ENCODE measurements at places on chromosomes 2 and 18. TPM values are rescaled to one million over a fixed set of nuclear protein-coding genes. Genes with fewer than 3 reads are reported as not detected.

- DNase-seq = no peak
Measured at GRCh38 chr2:237752761-237753165, 45.8 kb upstream of the RBM44 start.

- no peak for DNase-seq
Measured at GRCh38 chr2:10740226-10740625, 18.8 kb downstream of the ATP6V1C2 start.

DNA sequence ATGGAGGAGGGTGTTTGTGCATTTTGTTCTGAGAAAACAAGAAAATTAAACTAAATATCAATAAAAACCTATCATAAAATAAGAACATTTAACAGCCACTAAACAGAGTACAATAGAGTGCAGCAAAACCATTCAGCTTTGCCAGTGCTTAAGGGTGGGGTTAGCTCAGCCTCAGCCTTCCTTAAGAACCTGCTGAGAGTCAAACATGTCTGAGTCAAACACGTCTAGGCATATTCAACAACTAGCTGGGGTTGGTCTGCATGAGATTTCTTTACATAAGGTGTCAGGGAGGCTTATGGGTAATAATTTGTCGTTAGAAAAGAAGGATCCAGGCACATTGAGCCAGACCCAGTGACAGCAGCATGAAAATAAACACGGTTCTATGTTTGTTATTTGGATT lies 298.2 kb downstream of the SP3 start:
- no peak for DNase-seq

DNA sequence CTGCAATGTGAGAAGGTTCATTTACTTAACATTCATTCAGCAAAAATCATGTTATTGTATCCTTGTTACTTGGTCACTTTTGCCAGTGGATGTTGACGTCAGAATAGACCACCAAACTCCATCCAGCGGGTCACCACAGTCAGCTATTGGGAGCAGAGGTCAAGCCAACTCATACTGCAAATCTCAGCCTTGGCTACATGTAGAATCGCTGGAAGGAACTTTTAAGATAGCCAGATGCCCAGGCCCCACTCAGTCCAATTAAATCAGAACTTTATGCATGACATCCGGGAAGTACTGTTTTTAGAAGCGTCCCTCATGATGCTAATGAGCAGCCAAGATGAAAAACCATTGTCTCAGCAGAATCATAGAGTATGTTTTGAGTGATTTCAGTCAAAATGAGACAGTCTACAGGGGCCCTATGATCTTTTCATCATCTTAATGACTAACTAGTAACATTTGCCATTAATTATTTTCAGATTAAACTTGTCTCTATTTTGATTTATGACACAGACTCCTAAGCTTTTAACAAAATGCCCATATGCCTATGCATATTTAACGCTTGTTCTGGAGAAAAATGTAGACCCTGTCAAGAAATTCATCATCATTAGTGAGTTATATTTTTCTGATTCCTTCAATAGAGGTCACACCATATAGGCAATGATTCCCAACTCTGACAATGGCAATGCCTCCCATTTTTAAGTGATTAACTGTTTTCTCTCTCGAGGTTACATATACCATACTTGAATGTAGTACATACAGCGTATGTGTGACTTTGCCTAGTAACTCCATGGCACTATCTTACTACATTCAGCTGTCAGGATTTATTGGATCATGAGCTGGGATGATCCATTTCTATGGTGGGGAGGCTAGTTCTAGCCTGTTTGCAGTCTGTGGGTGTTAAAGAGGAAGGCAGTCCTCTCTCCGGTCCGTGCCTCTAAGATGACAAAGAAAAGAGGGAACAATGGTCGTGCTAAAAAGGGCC lies 63.7 kb upstream of the CCBE1 start:
- no peak for DNase-seq

GRCh38 chr2:206721256-206721920 lies 3.2 kb upstream of the DYTN start:
- DNase-seq = no peak

DNA sequence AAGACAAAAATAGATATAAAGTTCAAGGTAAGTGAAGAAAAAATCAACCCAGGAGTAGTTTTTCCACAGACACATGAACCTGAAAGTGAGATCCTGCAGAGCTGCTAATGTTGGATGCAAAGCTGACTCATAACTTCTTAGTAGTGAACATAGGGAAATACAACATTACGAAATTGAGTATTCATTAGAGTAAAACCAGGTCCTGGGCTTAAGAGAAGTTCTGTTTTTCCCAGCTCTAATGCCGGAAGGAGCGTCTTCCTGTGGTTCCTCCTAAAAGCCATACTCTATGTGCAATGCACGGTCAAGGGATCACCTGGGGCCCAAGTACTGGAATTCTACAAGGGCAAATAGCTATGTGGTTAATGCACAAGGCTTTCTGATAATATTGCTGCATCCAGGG lies 141.7 kb downstream of the RBMS1 start:
- no peak for DNase-seq

- DNase-seq = no peak
Measured at GRCh38 chr2:187627153-187627552, 72.9 kb upstream of the TFPI start.

DNA sequence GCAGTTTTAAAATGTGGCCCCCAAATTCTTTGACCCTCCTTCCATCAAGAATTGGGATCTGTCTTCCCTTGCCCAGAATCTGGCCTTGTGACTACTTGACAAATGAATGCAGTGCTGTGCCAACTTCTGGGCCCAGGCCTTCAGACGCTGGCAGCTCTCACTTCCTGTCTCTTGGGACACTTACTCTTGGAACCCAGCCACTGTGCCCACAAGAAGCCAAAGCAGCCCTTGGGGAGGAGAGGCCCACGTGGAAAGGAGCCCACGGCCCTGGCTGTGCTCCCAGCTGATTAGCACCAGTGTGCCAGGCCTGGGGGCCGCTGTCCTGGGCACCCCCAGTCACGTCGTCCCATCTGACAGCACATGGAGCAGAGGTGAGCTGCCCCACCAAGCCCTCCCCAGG lies 56.6 kb downstream of the RPL37A start:
- no peak for DNase-seq

GRCh38 chr2:24985511-24985910 lies 13.8 kb upstream of the DNAJC27 start:
- no peak for DNase-seq

DNA sequence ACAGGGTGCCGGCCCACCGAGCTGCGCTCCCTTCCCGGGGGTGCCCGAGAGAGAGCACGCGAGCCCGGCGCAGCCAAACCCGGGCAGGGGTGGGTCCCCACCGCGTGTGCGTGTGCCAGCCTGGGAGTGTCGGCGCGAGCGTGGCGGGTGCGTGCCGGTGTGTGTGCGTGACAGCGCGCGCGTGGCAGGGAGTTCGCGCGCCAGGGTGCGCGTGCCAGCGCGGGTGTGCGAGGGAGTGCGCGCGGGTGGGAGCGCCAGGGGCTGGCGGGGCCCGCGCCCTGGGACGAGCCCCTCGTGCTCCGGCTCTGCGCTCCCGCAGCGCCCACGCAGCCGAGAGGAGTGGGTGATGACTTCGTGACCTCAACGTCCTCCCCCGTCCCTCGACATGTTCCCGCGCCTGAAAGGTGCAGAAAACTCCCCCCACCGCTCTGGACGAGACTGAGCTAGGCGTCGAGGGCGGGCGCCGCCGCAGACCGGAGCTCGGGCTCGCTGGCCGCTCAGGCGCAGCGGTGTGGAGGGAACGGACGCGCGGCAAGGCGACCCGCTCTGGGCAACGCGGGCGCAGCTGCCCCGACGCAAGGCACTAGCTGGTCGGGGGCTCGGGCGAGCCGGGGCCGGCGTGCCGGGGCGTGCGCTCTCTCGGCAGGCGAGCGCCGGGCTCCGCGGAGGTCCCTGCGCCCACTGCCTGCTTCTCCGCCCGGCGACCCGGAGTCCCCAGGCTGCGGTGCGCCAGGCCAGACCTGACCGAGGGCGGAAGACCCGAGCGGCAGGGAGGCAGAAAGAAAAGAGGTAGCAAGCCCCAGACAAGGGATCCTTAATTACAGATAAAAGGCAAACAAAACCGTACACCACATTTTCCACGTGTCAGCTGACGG lies 582.8 kb downstream of the ZEB2 start:
- DNase-seq = no peak

DNA sequence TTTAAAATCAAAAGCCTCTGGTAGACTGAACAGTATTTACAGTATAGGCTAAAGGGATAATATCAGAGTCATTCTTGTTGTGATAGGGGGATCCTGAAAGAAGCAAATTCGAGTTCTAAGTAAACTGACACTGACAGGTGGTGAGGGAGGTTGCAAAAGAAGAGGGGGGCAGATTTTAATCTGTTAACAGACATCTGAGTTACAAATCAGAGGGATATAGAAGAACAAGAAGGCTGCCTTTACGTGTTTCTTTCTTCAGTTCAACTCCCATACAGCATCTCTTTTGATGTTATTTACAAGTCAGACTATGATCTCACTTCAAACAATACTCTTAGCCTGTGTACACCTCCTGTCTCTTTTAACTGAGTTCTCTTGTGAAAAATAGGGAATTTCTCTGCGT lies 16.3 kb upstream of the ITGA4 start:
- no peak for DNase-seq

DNA sequence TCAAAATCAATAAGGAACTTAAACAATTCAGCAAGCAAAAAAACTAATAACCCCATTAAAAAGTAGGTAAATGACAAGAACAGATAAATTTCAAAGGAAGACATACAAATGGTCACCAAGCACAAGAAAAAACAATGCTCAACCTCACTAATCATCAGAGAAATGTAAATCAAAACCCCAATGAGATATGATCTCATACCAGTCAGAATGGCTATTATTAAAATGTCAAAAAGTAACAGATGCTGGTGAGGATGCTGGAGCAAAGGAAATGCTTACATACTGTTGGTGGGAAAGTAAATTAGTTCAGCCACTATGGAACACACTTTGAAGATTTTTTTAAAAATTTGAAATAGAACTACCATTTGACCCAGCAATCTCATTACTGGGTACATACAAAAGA lies 538.0 kb downstream of the TMX3 start:
- no peak for DNase-seq

DNA sequence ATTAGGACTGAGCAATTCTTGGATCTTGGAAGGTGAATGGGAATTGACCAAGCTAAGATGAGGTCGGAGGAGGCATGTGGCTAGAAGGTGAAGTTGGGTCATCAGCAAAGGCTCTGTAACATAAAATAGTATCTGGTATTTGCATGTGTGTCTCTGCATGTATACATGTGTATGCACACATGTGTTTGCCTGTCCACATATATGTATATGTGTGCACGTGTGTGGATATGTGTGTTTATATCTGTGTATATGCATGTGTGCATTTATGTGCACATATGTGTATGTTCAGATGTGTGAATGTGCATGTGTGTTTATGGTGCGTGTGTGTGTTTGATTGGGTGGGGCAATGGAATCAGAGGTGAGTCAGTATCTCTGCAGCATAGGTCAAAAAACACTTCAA lies 664.3 kb downstream of the CNTNAP5 start:
- no peak for DNase-seq

DNA sequence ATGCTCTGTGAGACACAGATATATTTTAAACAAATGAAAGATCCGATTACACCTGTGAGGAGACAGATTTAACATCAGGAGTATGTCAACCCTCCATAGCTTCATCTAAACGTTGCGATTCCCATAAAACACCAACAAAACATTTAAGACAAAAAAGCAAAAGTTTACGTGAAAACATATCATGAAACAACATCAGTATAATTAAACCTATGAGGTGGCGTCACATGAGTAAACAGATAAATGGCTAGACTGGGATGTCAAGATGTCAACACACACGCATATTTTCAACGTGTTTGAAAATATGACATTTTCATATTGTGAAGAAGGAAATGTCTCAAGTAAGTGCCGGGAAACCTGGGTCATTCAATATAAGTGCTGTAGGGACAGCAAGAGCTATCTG lies 25.5 kb upstream of the GPC1 start:
- DNase-seq = no peak

DNA sequence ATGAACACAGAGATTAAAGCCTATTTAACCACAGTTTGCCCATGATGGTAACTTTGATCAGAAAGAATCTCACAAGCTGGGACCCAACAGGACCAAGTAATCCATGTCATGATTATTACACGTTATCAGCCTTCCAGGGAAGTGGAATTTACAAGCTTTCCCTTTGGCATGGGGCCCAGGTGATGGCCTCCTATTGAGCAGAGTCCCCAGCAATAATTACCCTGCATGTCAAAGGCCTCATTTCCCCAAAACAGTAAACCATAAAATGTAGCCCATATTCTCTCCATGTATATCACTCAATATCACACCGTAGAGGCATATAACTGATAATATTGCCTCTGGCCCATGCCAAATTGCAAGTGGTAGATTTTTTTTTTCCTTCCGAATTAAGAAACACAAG lies 38.9 kb downstream of the PRKRA start:
- DNase-seq = peak; percentile 36

GRCh38 chr2:64274399-64275173 lies 130.4 kb upstream of the PELI1 start:
- no peak for DNase-seq

DNA sequence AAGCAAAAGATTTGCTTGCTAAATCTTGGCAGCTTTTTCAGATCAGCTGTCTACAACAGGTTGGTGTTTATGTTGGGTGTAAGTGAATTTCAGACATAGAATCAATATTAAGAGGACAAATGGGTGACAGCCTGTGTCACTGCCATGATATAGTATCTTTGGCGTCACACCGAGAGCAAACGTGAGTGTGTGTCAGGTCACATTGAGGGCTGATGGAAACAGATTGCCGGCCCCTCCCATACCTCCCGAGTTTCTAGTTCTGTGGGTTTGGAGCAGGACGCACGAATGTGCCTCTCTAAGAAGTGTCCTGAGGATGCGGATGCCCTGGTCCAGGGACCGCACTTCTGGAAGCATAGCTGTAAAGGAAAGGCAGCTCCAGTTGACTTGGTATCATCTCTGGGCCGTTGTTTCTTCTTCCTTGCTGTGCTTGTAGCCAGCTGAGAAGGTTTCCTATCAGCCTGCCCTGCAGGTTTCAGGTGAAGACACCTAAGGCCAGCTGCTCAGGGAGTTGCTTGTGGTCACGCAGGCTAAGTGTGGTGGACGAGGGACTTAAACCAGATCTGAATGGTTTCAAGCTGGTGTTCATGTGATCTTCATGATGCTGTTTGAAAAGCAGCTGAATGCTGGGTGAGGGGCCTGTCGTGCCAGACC lies 6.4 kb downstream of the AGAP1 start:
- no peak for DNase-seq

Gene CCDC74A
- total RNA-seq = 2.0 TPM

Gene FKBP7
- 3.9 TPM for total RNA-seq

Gene PTPRN
- 2.0 TPM for total RNA-seq

Gene PID1
- 30.2 TPM for total RNA-seq

Gene ZC3H8
- 8.1 TPM for total RNA-seq

Gene SPR
- total RNA-seq = 79.6 TPM

Measured in colonic mucosa (tissue), 4 donors.